ENCODE measurements at places on chromosomes 6 and 20.

- no peak for DNase-seq
Measured at GRCh38 chr6:36350681-36351571, 14.2 kb upstream of the BNIP5 start.

GRCh38 chr20:36601540-36601939, 4.0 kb upstream of the RAB5IF start:
- DNase-seq, result no peak

DNA sequence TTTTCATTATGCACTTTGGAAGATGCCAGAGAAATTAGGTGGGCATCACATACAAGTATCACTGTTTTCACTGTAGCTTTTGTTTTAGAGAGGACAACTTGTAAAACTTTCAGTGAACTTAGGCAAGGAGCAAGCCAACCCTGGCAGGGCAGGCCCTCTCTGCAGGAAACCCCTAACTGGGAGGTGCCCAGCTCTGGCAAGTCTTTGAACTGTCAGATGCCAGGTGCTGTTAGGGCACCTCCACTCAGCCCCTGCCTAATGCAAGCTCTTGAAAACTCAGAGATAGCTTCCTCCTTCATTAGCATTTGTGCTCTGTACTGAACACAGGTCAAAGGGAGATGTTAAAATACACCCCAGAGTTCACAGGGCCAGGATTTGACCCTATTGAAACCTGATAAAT, 774.2 kb upstream of the FLRT3 start:
- DNase-seq, result no peak

DNA sequence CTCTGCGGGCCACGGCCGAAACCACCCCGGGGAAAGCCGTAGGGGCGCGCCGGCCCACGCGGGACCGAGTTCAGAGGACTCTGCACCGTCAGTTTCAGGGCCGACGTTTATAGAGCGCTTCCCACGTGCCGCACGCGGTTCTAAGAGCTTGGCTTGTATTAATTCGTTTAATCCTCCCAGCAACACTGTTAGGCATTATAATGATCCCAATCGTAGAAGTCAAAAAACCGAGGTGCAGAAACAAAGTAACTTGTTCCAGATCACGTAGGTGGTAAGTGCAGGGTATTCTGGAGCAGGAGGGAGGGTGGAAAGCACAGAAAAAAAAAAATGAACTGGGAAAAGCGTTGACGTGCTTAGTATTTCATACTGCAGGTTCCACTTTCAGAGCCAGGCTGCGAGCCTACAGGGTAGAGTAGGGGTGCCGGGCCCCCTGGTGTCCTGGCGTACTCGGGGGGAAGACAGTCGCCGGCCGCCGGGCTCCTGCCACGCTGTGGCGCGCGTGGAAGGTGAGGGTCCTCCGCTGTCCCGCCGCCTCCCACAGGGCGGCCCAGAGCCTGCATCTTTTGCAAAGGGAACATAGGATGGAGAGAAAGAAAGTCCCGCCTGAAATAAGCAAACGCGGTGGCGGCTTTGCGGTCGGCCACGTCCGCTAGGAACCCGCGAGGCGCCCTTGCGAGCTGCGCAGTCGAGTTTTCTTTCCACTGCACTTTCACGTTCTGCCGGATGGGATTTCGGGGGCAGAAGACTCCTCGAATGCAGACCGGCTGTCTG, 10.2 kb upstream of the FOXF2 start:
- DNase-seq, result no peak

- DNase-seq, result no peak
Measured at GRCh38 chr6:64254558-64254957, 619.0 kb downstream of the PHF3 start.

- no peak for DNase-seq
Measured at GRCh38 chr20:35774391-35774790, 2.6 kb downstream of the PHF20 start.

DNA sequence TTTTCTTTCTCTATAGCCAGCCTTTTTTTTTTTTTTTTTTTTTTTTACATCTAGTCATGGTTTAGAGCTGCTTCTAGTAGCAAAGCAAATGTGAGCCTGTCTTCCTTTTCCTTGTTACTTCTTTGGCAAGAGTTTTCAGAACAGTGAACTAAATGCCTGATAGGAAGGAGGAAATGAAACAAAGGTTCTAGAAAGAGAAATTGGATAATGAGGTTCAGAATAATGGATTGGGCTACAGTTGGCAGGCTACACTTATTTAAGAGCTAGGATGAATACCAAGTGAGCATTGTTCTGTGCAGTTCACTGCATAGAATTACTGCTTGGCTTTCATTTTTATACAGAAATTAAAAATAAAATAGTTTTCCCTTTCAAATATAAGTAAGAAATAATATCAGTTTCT, 78.6 kb downstream of the HIVEP1 start:
- no peak for DNase-seq

DNA sequence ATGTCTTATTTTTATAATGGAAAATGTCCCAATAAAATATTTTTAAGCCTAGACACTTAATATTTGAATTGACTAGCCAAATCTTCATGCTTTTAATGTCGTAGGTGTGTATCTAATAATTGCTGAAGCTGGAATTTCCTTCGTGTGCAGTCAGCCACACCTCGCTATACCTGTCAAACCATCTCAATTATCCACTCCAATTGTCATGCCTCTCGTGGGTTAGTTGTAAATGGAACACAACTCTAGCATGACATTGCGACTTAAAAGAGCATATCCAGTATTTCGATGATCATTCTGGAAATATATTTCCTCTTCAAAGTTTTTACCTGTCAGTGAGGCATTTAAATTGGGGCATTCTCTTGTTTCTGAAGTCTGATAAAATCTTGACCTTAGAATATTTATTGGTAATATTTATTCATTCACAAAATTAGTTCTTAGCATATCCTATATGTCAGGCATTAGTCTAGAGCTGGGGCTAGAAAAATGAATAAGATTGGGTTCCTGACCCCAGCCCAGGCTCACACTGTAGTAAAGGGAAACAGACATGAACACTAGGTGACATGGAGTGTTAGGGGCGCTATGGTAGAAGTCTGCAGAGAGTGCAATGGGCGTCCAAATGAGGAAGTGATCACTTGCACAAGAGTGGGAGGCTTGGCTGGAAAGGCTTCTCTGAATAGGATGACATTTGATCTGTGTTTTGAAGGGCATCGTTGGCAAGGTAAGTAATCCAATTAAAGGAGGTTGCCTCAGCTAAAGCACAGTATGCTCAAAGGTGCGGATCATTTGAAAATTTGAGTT, 11.0 kb upstream of the CFAP206 start:
- DNase-seq, result no peak

- DNase-seq, result no peak
Measured at GRCh38 chr6:112470950-112471349, 123.8 kb downstream of the RFPL4B start.

DNA sequence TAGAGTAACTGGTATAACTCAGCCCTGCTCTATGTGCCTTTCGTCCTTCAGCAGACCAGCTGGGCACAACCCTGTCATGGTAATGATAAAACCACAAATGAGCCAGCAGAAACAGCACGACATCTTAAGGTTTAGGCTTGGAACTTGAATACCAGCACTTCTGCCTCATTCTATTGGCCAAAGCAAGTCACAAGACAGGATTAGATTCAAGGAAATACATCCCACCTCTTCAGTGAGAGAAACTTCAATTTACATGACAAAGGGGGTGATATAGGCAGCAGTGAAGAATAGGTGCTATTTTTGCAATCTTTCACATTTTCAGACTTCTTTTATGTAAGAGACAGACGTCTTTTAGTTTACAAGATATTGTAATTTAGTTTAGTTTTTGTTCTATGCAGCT, 69.8 kb upstream of the SLC35F1 start:
- DNase-seq, result no peak

GRCh38 chr6:95973976-95974375, 41.8 kb upstream of the FUT9 start:
- DNase-seq, result no peak

GRCh38 chr6:3383525-3383924, 73.3 kb downstream of the SLC22A23 start:
- no peak for DNase-seq

DNA sequence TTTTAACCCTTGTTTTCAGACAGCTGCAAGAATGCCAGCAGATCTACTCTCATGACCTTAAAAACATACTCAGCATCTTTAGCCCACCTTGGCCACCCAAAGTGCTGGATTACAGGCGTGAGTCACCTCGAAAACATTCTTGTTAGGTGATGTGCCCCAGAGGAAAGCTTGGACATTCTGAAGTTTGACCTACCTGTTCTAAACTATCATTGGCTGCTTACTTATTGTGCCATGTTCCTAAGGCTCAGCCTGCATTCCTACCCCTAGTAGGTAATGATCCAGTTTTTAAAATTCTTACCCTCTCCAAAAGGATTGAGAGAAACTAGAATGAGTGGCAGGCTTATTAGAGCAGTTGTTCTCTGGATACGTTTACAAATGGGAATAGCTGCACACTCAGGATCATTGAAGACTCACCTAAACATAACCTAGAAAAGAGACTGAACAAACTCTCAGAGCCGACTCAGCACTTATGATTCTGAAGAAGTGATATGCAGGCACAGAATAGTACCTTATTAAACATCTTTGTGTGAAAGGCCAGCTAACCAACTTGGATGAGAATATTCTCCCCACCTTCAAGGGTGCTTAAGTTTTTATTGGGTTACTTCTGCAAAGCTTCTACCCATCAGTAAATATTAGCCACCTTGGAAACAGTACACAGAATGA, 362.1 kb downstream of the NRN1 start:
- DNase-seq, result no peak

DNA sequence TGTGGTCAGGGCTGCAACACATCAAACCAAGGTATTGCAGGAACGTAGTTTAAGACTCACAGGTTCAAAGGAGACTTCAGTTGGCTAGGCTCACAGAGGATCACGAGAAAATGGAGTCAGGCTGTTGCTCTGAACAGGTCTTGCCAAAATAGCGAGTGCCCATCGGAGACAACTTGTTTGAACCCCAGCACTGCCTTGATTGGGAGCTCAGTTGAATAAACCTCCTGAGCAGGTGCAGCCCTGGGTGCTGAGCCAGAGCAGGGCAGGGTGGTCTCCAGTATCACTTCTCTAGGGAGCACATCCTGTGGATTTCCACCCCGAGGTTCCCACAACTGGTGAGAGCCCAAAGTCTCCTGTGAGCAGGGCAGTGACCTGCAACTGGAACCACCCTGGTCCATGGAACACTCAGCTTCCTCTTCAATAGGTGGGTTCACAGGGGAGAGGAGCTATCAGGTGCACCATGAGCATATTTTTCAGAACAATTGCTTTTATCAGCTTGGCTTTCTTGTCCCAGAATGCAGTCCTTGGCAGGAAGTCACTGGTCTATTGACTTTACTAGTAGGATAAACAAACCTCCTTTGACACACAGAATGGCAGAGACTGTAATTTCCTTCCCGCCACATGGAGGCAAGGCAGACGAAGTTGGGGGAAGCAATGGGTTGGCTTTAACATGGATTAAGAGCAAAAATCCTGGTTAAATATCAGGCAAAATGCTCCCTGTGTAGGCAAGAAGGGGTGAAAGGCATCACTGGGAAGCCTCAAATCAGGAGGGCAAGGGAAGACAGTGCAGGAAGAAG, 267.7 kb upstream of the FOXQ1 start:
- no peak for DNase-seq

DNA sequence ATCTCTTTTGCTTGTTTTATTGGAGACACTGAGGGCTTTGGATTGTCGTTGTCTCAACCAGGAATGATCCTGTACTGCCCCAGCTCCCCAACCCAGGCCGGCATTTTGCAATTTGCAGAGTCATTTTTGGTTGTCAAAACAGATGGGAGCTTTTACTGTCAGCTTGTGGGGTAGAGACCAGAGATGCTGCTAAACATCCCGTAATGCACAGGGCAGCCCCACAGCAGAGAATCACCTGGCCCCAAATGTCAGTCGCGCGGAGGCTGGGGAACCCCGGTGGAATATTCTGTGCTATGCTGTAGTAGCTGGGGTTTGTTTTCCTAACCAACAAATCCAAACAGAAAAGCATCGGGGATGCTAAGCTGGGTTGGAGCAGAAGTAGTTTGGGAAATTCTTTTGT, 99.7 kb downstream of the TSHZ2 start:
- no peak for DNase-seq

DNA sequence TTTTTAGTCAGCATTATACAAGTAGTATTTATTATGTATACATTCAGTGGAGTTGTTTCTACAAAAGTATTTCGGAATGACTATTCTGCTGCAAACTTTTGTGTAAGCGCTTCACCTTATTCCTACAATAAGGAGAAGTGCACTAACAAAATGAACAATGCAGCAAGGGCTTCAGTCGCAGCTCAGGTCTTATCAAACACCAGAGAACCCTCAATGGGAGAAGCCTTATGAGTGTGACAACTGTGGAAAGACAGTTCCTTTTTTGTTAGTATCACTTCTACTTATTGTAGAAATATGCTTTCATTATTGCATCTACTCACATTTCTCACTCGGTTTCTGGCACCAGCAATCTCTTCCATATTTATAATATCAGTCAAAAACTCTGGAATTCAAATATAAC, 18.8 kb downstream of the ZKSCAN3 start:
- no peak for DNase-seq

GRCh38 chr20:51318058-51318949, 224.2 kb downstream of the NFATC2 start:
- DNase-seq, result no peak

GRCh38 chr20:45183084-45183483, 8.4 kb downstream of the PI3 start:
- DNase-seq, result no peak

DNA sequence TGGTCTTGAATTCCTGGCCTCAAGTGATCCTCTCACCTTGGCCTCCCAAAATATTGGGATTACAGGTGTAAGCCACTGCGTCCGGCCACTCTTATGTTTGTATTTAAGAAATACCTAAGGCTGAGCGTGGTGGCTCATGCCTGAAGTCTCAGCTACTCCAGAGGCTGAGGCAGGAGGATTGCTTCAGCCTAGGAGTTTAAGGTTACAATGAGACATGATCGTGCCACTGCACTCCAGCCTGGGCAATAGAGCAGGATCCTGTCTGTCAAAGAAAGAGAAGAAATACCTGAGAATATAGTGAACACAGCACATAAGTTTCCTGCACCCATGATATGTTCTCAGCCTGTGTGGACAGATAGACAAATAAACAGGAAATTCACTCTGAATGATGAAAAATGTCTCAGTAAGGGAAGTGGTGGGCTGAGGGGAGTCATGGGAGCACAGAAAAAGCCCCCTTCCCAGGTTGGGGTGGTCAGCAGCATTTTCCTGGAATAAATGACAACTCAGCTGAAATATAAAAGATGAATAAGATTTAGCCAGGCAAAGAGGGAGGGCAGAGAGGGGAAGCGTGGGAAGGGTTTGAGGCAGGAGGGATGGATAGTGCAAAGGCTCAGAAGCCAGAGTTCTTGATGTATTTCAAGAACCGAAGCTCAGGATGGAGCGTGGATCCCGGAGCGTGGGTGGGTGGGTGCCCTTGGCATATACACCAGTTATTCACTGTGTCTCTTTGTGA, 13.8 kb upstream of the MMP9 start:
- DNase-seq, result no peak

GRCh38 chr6:56490993-56491392, 151.7 kb downstream of the DST start:
- no peak for DNase-seq

Measured in NCI-H2081 treated with DMSO at 0.1 percent for 48 hours (cell line).